Cortex of kidney (tissue), 1 donor: ENCODE measurements at places on chromosomes 7 and 10.

GRCh38 chr7:116752305-116753074 lies 80.5 kb downstream of the MET start:
- no peak for DNase-seq

DNA sequence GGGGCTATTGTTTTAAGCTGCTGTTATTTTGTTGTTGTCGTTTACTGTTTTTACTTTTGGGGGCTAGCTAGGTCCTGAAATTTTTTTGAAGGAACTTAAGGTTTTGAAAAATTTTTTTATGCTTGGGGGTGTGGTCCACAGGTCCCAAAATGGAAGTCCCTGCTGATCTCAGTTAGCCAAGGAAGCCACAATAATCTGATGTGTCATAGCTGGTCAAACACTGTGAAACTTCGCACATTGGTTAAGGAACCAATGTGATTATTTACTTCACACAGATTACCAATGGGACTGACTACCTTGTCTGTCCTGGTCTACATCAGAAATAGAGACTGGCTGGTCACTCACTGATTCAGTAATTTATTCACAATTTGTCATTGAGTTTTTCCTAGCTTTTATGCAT lies 29.5 kb upstream of the HYCC1 start:
- DNase-seq = no peak

DNA sequence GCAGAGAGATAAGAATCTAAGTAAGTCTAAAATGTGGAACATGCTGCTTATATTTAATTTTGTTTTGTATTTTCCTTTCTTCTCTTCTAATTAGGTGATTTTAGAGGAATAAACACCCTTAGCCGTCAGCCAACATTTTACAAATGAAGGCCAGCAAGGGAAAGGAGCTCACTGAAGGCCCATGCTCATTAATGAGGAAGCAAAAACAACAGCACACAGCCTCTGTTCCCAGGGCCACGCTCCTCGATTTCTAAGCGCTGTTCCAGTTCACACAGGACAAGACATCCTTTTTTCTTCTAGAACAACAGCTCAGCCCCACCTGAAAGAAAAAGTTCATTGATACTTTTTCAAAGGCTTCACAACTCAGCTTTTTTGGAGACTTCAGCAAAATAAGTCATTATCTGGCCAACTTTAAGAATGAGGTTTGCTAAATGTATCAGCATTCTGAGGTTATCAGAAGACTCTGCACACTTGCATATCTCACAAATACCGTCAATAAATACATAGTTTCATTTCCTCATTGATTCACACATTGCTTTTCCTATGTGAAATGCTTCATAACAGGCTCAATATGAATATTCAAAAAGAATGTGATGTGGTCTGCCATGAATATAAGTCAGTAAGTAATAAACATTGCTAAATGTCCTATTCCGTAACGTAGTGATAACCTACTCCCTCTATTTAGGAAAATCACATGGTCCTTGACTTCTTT lies 34.8 kb upstream of the SFMBT2 start:
- no peak for DNase-seq

DNA sequence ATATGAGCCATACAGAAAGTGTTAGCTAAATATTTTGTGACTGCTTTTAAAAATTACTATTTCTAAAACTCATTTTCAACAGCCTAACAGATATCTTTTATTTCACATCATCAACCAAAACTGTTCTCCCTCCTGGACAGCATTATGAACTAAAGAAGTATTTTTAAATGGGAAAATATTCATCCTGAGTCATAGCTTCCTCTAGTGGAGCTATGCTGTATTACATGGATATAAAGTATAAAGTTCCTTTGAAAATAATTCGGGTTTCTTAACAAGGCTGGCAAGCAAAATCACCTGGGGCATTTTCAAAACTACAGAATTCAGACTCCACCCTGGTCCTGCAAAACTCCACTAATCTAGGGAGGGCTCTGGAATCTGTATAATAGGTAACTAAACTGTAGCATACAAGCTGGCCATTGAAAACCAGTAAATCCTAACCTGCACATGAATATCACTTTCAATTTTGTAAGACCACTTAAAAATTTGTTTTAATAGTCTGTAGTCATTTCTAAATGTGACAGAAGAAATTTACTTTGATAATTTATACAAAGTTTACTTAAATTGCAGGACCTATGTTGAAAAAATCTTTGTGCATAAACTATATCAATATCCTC lies 53.5 kb downstream of the SCIN start:
- DNase-seq = no peak

DNA sequence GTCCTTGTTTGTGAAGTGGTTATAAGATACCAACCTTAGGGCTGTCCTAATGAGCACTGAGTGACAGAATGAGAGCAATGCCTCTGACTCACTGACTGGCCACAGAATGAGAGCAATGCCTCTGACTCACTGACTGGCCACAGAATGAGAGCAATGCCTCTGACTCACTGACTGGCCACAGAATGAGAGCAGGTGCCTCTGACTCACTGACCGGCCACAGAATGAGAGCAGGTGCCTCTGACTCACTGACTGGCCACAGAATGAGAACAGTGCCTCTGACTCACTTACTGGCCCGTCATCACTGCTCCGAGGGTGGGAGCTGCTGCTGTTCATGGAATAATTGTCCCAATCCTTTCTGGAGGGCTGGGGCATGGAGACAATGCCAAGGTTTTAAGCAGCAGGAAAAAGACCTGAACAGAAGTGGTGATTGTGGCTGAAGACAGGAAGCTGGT lies 265.2 kb upstream of the PPP2R2D start:
- no peak for DNase-seq
